ENCODE measurements at places on chromosomes 7 and 10. TPM values are rescaled to one million over a fixed set of nuclear protein-coding genes. Genes with fewer than 3 reads are reported as not detected.

DENND2A gene
- total RNA-seq: 0.09 TPM

- DNase-seq: no peak
Measured at GRCh38 chr7:153550173-153550572, 502.0 kb upstream of the DPP6 start.

DNA sequence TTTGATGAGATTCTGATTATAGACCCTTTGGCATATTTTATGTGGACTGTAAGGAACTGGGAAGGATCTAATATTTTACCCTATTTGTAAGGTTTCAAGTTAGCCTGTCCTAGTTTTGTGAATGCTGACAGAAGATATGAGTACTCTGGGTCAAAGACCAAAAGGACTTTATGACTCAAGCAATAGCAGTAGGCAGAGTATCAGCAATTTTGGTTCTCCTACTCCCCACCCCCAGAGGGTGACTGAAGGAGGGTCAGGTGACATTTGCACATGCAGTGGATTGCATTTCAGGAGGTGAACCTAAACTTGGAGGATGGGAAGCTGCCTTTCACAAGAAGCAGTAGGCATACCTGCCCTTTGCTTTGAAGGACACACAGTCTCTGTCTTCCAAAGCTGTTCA lies 84.0 kb upstream of the KLF6 start:
- no peak for DNase-seq

PPP1R9A gene
- 3.6 TPM for total RNA-seq

Data from NCI-H460 (cell line).